HS-5 (cell line): ENCODE measurements at places on chromosomes 11 and 22.

DNA sequence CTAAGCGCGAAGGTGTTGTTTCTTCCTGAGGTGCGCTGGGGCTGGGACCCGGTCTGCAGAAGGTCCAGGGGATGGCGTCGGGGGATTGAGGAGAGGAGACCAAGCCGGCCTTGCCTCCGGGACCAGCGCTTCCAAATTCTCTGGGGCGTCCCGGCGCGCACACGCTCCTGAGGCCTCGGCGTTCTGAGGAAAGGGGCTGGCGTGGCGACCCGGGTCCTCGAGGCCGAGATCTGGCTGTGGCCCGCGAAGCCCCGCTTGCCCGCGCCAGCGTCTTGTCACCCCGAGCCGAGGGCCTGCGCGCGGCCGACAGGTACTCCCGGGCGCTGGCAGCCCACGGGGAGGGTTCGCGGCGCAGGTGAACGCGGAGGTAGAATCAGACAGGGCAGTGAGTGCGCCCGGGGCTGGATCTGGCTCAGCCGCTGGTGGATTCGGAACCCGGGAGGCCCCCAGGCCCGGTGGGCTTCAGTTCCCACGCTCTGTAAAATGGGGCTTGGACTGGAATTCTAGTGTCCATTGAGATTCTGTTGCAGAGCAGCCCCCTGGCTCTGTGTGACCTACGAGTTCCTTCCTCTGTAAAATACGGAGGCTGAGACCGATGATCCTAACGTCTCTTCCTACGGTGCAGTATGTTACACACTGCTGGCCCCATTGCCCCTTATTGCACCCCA, 14.7 kb downstream of the SSH3 start:
- no peak for DNase-seq

- no peak for DNase-seq
These were observed 33.3 kb upstream of the MYEOV start for GRCh38 chr11:69260622-69261021.

- DNase-seq = no peak
These were observed 8.3 kb downstream of the SSH3 start for GRCh38 chr11:67311556-67312082.

DNA sequence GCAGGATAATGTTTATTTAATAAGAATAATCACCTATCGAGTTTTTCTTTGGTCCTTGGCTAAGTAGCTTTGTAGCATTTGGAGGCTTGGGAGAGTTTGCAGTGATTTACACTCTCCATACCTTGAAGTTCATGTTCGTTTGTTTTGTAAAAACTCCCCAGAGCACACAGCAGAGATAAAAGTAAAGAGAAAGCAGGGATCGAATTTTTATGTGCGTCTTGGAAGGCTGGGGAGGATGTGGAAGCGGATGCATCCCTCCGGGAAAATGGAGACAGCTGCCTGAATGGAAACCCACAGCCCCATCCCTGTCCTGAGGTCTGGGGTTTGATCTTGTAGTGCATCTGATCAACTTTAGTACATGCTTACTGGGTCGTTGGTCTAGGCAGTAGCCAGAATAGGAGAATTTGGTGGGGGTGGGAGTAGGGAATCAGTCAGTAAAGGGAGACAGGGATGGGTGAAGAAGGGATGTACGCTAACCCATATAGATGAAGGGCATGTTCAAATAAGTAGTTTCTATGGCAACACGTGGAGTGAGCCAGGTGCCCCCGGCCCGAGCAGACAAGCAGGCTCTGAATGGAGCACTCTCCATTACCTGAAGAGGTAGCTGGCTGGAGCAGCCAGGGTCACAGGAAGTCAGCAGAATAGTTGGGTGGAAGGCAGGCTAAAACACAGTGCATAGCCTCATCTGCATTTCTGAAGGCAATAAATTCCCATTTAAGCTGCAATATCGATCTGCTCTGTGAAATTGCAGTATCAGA, 147.8 kb downstream of the COMMD9 start:
- no peak for DNase-seq

- DNase-seq = no peak
These were observed 138.2 kb downstream of the NECTIN1 start for GRCh38 chr11:119590651-119591351.

GRCh38 chr22:27146866-27147633, 489.7 kb downstream of the MIAT start:
- DNase-seq = no peak

- peak; percentile 60 for DNase-seq
These were observed at the start of gene BACE1 for GRCh38 chr11:117316197-117316961. Gene BACE1 (minus strand): TSS chr11:117316256. CDS start chr11:117315795, 461 bp downstream.

GRCh38 chr11:128182844-128183243, 404.5 kb downstream of the ETS1 start:
- DNase-seq = no peak

DNA sequence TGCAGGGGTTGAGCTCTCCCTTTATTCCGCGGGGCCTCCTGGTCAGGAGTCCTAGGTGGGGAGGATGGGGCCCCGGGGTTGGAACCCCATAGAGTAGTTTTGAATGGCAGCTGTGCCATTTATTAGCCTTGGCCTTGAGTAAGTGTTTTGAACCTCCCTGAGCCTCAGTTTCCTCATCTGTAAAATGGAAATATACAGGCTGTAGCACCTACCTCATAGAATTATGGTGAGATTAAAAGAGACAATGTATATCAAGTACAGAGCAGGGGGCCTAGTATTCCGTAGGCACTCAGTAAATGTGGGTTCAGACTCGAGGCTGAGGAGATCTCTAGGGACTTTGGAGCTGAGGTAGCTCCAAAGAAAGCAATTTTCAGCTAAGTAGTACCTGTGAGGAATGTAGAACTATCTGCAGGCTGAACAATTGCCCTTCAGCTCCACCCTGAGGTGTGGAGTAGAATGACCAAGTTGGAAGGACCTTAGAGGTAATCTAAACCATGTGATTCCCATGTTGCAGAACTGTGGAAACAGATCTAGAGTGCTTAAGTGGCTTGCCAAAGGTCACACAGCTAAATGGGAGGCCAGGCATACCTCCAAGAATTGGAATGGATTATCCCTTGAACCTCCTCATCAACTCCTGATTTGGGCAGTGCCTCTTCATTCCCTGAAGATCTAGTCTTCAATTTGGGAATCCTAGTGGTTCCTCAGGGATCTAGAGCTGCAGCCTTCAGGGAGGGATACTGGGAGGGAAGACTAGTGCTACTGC, 682 bp downstream of the PGAP2 start:
- DNase-seq = no peak

GRCh38 chr11:35617687-35618496, at the start of gene FJX1:
Gene FJX1 (plus strand): TSS chr11:35618460. CDS start chr11:35618637, 177 bp downstream.
- DNase-seq = peak; percentile 93
